ENCODE measurements at places on chromosomes 2 and 18.

- DNase-seq, result no peak
These were observed 10.0 kb upstream of the ADAM17 start for GRCh38 chr2:9565436-9566153.

- DNase-seq, result no peak
These were observed 91.4 kb downstream of the GALNT1 start for GRCh38 chr18:35672897-35673296.

GRCh38 chr18:5868218-5868854, 27.0 kb downstream of the TMEM200C start:
- DNase-seq, result peak; percentile 90

DNA sequence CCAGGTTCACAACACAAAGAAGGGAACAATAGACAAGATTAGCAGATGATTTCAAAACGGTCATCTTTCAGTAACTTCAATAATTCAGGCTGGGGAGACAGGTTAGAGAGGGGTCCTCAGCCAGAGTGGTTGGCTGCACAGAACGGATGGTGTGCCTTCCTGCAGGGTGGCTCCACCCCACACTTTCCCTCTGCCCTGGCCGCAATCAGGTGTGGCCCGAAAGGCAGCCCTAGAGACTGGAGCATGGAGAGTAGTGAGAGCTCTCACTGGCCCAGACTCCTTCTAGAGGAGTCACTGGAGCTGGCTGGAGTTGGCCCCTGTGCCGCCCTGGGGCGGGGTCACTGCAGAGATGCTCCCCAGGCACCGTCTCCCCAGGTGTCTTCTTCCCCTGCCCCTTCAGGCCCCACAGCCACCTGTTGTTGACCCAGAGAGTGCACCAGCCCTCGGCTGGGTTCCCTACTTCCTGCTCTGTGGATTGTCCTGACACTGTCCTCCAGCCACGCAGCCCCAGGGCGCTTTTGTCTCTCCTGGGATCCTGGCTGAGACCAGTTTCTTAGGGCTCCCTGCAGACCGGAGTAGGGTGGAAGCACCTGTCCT, 126.8 kb downstream of the PXDN start:
- DNase-seq, result no peak

GRCh38 chr2:241217320-241218031, 29.0 kb downstream of the ANO7 start:
- DNase-seq, result peak; percentile 61

DNA sequence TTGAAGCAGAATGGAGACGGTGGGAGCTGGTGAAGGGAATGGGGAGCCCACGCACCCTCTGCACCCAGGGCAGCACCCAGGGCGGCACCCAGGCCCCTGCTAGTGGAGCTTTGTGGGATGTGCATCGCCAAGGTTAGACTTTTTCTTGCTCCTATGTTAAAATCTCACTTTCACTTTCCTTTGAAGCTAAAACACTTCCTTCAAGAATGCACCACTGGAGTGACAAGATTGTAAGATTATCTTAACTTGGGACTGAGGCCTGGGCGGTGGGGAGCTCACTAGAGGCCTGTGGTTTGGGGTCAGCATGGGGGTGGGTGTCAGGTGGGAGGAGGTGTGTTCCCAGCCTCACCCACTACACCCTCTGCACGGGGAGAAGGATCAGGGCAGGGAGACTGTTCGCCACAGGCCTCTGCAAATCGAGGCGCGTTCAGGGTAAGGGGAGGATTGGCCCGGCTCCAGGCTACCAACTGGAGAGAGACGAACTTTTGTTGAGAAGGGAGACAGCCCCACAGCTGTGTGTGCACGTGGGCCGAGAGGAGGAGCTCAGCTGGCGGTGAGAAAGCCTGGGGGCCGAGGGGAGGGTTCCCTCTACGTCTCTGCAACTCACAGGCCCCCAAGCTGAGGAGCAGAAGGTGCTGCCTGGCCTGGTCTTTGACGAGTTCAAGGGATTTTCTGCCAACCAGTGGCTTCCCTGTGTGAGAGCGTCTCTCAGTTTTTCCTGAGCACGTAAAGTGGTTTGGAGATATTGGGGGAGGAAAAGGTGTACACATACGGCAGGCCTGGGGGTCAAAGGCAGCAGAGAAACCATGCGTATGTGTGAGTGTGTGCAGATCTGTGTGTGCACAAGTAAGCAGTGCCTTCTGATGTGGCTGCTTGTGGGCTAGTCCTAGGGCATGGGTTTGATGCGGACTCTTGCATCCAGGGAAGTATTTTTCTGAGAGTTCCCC, 147.7 kb downstream of the KLHL29 start:
- DNase-seq, result no peak

DNA sequence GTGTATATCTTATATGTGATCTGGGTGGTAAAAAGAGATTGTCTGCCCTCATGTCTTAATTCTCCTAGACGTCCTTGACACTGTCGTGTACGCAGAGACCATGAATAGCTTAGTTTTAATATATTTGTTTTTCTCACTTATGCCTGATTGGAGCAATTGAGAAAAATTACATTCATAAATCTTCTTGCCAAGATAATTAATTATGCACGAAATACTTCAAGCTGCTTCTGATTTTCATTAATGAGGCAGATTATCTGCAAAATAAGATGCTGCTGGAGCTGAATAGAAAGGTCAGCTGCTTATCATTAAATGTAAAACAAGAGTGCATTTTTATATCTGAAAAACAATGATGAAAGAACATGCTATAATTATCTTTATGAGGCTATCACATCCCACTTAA, 95.9 kb downstream of the CCDC141 start:
- no peak for DNase-seq

DNA sequence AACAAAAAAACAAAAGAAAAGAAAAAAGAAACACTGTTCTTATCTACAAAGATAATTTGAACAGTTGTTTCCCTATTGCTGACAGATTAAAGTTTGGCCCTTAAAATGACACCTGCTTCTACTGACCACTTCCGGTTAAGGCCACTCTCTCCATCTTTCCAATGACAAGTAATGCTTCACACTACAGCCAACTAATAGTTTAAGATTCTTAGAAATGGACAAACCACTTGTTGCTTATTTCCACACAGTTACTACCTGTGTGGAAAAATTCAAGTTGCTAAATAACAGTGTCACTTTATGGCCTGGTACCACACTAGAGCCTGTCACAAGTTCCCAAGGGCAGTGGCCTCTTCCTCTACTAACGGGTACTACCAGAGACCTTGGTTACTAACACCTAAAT, 2.4 kb downstream of the TMEM185B start:
- DNase-seq, result no peak

DNA sequence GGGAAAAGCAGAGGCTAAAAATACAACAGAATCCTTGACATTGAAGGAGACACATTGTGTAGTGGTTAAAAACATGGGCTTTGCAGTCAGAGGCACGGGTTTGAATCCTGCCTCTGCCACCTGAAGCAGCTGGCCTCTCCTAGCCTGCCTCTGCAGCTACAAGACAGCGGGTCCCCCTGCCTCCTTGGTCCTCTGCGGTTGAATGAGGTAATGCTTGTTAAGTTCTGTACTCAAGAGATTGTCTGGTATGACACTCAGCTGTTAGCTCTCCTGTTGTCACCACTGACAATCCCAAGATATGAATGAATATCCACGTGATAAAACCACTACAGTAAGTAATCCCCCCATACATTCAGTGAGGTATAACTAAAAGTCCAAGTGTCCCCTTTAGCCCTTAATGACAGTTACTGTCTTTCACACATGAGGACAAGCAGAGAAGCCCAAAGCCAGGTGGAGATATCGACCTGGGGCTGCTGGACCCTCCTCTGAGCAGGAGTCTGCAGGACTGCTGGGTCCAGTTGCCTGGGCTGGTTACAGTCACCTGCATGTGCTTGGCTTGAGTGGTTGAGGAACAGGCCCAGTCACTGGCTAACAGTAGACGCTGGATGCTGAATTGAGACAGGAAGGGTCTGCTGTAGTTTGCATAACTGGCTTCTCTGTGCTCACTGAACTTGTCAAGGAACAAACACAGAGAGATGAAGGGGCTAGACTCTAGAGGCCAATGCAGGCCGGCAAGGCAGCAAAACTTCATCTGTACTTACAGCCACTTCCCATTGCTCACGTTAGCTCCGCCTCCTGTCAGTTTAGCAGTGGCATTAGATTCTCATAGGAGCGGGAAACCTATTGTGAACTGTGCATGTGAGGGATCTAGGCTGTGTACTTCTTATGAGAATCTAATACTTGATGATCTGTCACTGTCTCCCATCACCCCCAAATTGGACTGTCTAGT, 85.5 kb downstream of the TGFA start:
- no peak for DNase-seq

- DNase-seq, result no peak
These were observed 49.9 kb downstream of the DGKD start for GRCh38 chr2:233404222-233404621.

- DNase-seq, result no peak
These were observed 14.9 kb downstream of the DPP4 start for GRCh38 chr2:162058973-162059668.

Measured in left kidney (tissue), 8 donors.